ENCODE measurements at places on chromosomes 5 and 9. TPM values are rescaled to one million over a fixed set of nuclear protein-coding genes. Genes with fewer than 3 reads are reported as not detected.

TAF11L5 gene
- not detected for total RNA-seq

SUB1 gene
- total RNA-seq, result 314 TPM

DNA sequence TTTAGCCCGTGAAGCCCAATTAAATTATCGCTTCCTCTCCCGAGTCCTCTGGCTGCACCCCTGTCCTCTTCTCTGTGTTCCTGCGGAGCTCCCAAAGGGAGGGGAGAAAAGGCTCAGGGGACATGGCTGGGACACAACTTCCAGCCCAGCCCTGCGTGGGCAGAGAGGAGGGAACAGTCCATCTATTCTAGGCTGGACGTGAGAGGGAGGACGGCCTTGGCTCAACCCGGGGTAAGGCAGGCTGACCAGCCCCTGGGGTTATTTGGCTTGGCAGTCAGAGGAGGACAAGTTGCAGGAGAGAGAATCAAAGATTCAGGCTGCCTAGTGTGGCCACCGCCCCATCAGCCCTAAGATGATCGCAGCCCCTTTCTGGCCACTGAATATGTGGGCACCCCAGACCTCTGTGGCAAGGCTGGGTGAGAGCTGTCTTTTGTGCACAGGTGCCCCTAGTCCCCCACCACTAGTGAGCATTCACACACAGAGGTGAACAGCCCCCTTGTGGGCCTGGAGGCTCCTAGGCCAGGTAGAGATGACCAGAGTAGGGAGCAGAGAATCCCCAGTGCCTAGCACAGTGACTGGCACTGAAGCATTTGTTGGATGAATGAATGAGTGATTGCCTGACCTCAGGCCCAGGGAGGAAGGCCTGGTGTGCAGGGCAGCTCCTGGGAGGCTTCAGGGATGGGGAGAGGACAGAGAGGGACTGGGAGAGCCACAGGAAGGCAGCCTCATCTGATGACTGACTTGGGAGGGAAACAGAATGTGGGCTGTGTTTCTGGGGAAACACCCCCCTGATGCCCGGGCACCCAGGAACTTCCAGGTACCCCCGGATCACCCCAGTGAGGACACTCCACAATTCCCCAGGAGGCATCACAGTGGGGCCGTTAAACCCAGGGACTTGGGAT lies 133.9 kb downstream of the C9orf50 start:
- DNase-seq, result peak; percentile 61

DNA sequence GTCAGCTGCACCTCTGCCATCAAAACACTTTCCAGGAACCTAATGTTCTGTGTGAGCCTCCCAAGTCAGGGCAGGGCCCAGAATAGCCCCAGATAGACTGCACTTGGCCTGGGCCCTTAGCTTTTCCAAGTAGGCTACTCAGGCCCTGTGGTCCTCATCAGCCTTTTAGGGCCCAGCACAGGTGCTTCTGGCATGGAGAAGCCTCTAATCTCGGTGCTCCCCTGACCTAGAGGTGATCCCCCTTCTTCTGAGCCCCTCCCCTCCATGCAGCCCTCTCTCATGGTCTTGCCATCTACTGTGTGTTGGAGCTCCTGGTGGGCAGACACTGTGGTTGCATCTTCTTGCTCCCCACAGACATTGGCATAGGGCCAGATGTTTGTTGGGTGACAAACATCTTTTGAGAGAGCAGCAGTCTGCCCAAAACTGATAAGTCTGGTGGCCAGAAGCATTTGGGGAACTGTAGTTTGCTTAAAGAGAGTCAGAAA lies 28.1 kb downstream of the FRMPD1 start:
- no peak for DNase-seq

- DNase-seq, result no peak
These were observed 94.4 kb upstream of the MAP1B start for GRCh38 chr5:72012906-72013305.

DNA sequence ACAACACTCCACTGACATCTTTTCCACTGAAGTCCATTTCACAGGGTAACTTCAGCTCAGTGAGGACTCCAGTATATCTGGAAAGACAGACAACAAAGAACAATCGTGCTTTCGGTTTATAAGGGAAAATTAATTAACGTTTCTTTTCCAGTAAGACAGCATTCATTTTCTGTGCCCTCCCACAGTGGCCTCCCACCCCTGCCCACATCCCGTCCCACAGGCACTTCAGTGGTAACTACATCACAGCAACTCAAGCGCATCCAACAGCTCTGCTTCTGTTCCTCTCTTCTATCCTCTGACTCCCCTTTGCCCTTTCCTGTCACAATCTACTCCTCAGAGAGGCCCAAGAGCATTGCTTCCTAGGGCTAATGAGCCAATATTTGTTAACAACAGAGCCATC lies 40.3 kb downstream of the GLDC start:
- DNase-seq, result no peak

Measured in PC-9 (cell line).